NCI-H460 (cell line): ENCODE measurements at places on chromosomes 2 and 18. TPM values are rescaled to one million over a fixed set of nuclear protein-coding genes. Genes with fewer than 3 reads are reported as not detected.

GRCh38 chr2:86193901-86194567 lies 1.2 kb downstream of the IMMT start:
- no peak for DNase-seq

- no peak for DNase-seq
Measured at GRCh38 chr2:39252888-39253518, 9.2 kb upstream of the CDKL4 start.

- DNase-seq = no peak
Measured at GRCh38 chr2:220075835-220076234, 448.4 kb downstream of the SLC4A3 start.

Gene CREB1
- total RNA-seq = 74.7 and 77.9 TPM in 2 replicates

DNA sequence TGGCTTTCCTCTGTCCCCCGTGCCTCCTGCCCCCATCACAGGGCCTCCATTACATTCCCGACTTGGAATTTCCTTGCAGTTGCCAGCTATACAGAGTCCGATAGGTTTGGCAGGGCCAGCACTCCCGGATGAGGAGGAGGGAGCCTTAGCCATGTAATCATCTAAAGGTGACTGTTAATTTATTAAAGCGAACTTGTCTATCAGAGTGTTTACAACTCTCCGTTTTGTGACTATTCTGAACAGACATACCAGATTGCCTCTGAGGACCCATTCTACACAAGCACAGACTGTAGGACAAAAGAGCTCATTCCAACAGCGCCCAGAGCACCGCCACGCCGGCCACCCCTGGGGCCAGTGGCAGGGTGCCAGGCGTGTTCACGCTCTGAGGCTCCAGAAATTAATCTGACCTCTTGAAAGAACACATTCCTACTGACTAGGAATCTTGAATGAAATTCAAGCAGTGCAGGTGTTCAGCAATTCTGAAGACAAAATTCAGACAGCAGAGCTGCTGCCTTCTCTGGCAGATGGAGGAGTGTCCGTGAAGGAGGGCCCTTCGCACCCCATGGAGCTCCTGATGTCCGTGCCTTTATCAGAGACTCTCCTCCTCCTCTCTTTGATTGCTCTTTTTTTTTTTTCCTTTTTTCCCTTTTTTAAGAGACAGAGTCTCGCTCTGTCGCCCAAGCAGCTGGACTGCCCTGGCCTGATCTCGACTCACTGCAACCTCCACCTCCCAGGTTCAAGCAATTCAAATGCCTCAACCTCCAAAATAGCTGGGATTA lies 58.1 kb upstream of the RALBP1 start:
- DNase-seq = no peak

DNA sequence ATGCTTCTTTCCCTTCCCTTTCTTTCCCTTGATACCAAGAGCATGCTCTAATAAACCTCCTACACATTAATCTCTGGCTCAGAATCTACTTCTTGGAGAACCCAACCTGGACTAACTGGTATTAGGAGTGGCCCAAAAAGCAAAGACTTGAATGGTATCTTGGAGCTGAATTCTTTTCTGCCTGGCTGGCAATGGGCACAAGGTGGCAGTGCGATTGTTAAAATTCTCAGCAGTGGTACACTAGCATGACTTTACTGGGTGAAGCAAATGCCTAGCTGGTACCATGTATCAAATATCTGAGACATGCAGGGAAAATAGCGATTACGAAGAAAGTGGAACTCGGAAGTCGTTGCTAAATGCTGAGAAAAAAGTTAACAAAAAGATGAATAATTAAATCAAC lies 376.1 kb downstream of the XIRP2 start:
- peak; percentile 18 for DNase-seq
